ENCODE measurements at places on chromosomes 12 and 14.

DNA sequence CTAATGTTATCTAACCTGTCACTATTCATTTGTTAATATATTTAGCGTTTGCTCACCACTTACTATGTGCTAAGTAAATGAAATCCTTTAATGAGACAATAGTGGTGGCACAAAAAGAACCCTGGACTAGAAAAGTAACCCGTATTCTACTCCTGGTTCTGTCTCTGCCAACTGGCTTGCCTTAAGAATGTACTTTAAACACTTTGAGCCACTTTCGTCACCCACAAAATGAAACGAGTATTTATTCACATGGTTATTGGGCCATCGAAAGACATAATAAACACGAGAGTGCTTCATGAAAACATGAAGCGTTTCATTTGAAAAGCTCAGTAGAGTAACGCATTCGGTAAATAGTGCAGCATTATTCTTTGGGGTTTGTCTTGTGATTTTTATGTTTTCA, 254.7 kb downstream of the EGLN3 start:
- DNase-seq: no peak

DNA sequence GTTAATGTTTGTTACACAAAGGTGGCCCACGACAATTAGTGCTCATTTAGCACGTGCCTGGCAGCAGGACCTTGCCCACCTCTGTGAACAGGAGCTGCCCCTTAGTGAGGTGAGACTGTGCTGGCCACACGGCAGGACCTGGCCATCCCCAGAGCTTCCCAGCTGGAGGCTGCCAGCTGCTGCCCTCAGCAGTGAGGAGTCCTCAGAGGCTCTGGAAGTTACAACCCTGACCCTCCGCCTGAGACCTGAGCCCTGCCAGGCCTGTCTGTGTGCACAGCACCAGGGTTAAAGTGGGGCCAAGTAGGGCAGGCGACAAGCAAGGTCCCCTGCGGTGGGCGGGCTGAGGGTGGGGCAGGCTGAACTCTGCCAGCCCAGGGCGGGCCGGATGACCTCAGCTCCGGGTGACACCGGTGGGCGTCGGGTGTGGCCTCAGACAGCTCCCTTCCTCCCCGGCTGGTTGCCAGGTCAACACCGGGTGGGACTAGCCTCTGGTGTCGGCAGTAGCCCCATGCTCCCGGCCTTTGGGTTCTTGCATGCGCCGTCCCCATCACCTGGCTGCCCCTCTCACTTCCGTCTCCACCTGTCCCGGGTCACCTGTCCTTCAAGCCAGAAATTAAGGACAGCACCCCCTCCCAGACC, 9.2 kb upstream of the LBHD2 start:
- peak; percentile 88 for DNase-seq

DNA sequence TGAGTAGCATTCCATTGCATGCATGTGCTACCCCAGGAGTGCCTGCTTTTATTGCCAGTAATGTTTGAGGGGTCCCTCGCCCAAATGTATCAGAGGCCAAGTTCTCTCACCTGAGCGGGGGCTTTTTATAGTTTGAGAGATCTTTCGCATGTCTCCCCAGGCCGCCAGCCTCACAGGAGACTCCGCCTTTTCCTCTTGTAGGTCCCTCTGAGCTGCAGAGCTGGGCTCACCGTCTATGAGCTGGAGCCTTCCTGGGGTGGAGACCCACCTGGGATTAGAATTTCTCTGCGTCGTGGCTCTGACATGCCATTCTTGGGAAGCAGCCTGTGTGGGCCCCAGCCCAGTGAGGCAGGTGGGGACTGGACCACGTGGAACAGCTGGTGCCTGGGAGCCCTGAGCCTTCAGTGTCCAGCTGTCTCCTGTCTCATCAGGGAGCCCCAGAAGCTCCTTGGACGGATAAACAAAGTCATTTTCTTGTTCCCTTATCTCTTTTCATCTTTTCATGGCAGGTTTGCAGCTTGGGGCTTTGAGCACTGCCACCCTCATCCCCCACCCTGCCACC, 261.7 kb upstream of the CRY1 start:
- no peak for DNase-seq

GRCh38 chr12:8722286-8722800, 24.6 kb downstream of the RIMKLB start:
- DNase-seq: no peak

Measured in osteoblast (primary cell).